Sigmoid colon (tissue), 7 donors: ENCODE measurements at places on chromosomes 16 and 17. TPM values are rescaled to one million over a fixed set of nuclear protein-coding genes. Genes with fewer than 3 reads are reported as not detected.

DNA sequence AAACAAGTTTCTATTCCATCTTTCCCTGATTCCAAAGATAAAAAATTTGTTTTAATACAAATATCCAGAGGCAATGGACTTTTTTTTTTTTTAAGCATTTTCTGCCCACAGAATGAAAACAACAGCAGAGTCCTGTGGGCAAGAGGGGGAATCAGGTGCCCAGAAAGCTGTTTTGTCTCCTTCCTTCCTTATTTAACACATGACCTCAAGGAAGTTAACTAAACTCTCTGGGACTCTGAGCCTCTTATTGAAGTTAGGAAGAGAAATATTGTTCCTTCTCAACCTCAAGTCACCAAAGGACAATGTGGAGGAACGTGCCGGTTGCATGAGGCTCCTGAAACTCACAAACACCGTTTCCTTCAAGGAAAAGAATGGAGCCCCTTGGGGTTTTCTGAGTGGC lies 34.9 kb downstream of the LITAF start:
- peaks cover 84% of the 10 kb centered on the region for H3K36me3 ChIP-seq
- H3K27me3 ChIP-seq, result no peaks in the 10 kb centered on the region
- no peak for DNase-seq
- no peak overlapping the region for H3K27ac ChIP-seq
- no peak overlapping the region for H3K4me3 ChIP-seq

Gene USB1
- 26.8 TPM for total RNA-seq

DNA sequence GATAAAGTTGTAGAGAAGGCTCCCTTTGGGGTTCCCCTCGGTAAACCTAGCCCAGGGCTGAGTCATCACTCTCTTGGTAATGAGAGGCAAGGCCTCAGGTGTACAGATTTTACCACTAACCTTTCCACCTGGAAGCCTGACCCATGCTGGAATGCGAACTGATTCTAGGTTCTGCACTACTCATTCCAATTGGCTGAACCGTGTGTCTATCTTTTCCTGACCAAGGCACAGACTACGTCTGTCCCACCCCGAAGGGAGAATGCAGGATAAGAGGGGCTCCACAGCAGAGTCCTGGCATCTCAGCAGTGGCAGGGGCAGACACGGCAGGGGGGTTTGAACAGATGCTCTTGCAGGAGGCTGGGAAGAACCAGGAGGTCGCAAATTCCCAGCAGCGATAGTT lies 65.4 kb upstream of the B4GALNT2 start:
- H3K4me3 ChIP-seq, result no peak overlapping the region
- no peak overlapping the region for H3K27ac ChIP-seq
- H3K36me3 ChIP-seq, result no peaks in the 10 kb centered on the region

DNA sequence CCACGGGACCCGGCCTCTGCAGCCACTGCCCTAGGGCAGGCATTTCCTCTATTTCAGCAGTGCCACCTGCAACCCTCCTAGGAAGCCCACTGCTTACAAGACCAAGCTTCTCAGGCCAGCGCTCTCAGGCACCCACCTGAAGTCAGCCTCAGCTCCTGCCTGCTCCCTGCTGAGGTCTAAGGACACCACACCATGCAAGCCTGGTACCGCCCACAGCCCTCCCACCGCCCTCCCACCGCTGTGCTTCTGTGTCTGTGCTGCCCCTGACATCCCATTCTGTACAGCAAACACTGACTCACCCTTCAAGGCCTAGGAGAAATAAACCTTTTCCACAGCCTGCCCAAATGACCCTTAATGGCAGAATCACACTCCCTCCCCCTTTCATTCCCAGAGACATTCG lies 6.3 kb downstream of the CLUH start:
- DNase-seq, result peak; percentile 51
- peaks cover 27% of the 10 kb centered on the region for H3K36me3 ChIP-seq
- H3K27me3 ChIP-seq, result no peaks in the 10 kb centered on the region
- H3K4me3 ChIP-seq, result no peak overlapping the region
- H3K4me1 ChIP-seq, result peaks cover 32% of the 10 kb centered on the region

Gene MYH2
- total RNA-seq, result 0.36 TPM

DNA sequence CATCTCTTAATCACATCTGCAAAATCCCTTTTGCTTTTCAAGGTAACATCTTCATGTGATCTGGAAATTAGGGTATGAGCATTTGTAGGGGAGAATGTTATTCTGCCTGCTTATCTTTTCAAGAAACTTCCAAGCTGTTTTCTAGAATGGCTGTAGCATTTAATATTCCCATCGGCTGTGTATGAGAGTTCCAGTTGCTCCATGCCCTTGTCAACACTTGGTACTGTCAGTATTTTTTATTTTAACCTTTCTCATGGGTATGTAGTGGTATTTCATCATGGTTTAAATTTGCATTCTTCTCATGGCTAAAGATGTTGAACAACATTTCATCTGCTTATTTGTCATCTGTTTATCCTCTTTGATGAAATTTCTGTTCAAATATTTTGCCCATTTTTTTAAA lies 90.6 kb upstream of the HLF start:
- H3K4me3 ChIP-seq, result no peak overlapping the region
- no peak overlapping the region for H3K27ac ChIP-seq
- no peak for DNase-seq
- no peaks in the 10 kb centered on the region for H3K27me3 ChIP-seq
- no peaks in the 10 kb centered on the region for H3K4me1 ChIP-seq

Gene PIRT
- total RNA-seq, result 10.3 TPM

- DNase-seq, result peak; percentile 49
- H3K36me3 ChIP-seq, result peaks cover 34% of the 10 kb centered on the region
- no peaks in the 10 kb centered on the region for H3K27me3 ChIP-seq
Observed at GRCh38 chr17:50355336-50355700, 9.4 kb downstream of the XYLT2 start.

Gene CUEDC1
- 29.5 TPM for total RNA-seq

DNA sequence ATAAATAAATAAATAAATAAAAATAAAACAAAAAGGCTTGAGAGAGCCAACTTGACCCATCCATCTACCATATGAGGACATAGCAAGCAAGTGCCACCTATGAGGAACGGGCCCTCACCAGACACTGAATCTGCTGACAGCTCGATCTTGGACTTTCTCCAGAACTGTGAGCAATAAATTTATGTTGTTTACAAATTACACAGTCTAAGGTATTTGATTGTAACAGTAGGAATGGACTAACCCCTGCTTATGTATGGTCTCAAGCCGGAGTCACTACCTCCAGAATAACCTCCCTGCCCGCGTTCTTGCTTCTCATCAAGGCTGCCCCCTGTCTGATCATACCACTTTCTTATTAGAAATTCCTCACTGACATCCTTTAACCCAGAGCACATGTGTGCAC lies 9.9 kb downstream of the SLC5A11 start:
- H3K27me3 ChIP-seq, result no peaks in the 10 kb centered on the region
- no peak overlapping the region for H3K4me3 ChIP-seq
- DNase-seq, result peak; percentile 26
- H3K4me1 ChIP-seq, result no peaks in the 10 kb centered on the region
- H3K36me3 ChIP-seq, result no peaks in the 10 kb centered on the region

Gene PABPN1L
- total RNA-seq, result not detected

DNA sequence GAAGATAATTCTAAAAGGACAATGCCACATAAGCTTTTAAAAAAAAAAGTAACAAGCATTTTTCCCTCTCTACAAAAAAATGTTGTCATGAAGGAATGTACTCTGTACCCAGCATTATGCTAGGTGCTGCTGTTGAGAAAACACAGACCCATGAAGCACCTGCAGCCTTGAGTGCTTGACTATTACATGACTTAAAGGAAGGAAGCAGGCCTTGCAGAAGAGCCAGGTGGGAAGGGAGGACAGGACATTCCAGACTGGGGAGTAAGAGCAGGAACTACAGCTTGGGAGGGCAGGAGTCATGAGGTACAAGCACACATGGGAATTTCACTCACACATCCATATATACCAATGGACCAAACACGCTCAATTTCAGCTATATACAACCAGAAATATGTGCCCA lies 3.8 kb downstream of the MYO1D start:
- no peak overlapping the region for H3K27ac ChIP-seq
- no peak for DNase-seq
- no peaks in the 10 kb centered on the region for H3K36me3 ChIP-seq
- H3K4me1 ChIP-seq, result peaks cover 24% of the 10 kb centered on the region

Gene ZPBP2
- not detected for total RNA-seq

- H3K27ac ChIP-seq, result no peak overlapping the region
- no peaks in the 10 kb centered on the region for H3K4me1 ChIP-seq
- DNase-seq, result no peak
- H3K36me3 ChIP-seq, result no peaks in the 10 kb centered on the region
Observed at GRCh38 chr17:5131146-5131715, 15.4 kb downstream of the USP6 start.

DNA sequence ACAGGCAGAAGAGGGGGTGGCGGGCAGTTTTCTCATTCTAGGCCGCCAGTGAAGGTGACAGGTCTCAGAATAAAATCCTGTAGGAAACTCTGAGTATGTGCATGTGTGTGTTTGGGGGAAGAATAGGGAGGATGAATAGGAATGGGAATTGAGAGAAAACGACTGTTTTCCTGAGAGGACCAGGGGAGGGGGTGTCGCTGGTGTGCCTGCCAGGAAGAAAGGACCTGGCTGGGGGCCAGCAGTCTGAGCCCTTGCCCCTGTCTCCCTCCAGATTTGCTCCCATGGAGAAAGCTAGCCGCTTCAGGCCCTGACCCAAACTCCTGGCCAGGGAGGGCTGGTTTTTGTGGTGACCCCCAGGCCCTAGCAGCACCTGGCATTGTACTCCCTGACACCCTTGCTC lies 14.4 kb downstream of the C17orf50 start:
- peak overlapping the region; percentile 82 for H3K27ac ChIP-seq
- DNase-seq, result no peak
- no peak overlapping the region for H3K4me3 ChIP-seq
- no peaks in the 10 kb centered on the region for H3K27me3 ChIP-seq
- peaks cover 35% of the 10 kb centered on the region for H3K4me1 ChIP-seq
- H3K36me3 ChIP-seq, result no peaks in the 10 kb centered on the region

DNA sequence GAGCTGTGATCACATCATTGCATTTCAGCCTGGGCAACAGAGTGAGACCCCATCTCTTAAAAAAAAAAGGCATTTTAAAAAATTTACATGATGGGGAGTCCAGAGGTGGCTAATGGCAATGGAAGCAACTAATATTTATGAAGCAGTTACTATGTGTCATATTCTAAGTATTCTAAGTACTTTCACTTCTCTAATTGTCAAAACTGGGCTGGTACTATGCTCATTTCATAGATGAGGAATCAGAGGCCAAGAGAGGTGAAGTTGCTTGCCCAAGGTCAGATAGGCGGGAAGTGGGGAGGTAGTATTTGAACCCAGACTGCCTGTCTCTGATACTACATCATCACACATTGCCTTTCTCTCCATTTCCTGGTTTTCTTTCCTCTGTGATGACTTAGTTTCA lies 50.7 kb downstream of the SLC5A11 start:
- H3K36me3 ChIP-seq, result no peaks in the 10 kb centered on the region
- no peak for DNase-seq
- no peak overlapping the region for H3K4me3 ChIP-seq

Gene TK1
- 0.83 TPM for total RNA-seq

- no peak overlapping the region for H3K27ac ChIP-seq
- no peak overlapping the region for H3K4me3 ChIP-seq
- DNase-seq, result no peak
- H3K36me3 ChIP-seq, result no peaks in the 10 kb centered on the region
- H3K27me3 ChIP-seq, result no peaks in the 10 kb centered on the region
Observed at GRCh38 chr16:14681115-14681514, 13.0 kb downstream of the PLA2G10 start.

Gene TBC1D3E
- not detected for total RNA-seq

GRCh38 chr17:17675925-17676534 lies 5.2 kb upstream of the RAI1 start:
- DNase-seq, result no peak
- H3K27me3 ChIP-seq, result no peaks in the 10 kb centered on the region
- H3K4me3 ChIP-seq, result no peak overlapping the region
- H3K4me1 ChIP-seq, result no peaks in the 10 kb centered on the region

- H3K27me3 ChIP-seq, result no peaks in the 10 kb centered on the region
- H3K4me3 ChIP-seq, result no peak overlapping the region
- no peaks in the 10 kb centered on the region for H3K4me1 ChIP-seq
- H3K36me3 ChIP-seq, result peaks cover 51% of the 10 kb centered on the region
Observed at GRCh38 chr17:32157225-32157624, 14.9 kb downstream of the RHOT1 start.

DNA sequence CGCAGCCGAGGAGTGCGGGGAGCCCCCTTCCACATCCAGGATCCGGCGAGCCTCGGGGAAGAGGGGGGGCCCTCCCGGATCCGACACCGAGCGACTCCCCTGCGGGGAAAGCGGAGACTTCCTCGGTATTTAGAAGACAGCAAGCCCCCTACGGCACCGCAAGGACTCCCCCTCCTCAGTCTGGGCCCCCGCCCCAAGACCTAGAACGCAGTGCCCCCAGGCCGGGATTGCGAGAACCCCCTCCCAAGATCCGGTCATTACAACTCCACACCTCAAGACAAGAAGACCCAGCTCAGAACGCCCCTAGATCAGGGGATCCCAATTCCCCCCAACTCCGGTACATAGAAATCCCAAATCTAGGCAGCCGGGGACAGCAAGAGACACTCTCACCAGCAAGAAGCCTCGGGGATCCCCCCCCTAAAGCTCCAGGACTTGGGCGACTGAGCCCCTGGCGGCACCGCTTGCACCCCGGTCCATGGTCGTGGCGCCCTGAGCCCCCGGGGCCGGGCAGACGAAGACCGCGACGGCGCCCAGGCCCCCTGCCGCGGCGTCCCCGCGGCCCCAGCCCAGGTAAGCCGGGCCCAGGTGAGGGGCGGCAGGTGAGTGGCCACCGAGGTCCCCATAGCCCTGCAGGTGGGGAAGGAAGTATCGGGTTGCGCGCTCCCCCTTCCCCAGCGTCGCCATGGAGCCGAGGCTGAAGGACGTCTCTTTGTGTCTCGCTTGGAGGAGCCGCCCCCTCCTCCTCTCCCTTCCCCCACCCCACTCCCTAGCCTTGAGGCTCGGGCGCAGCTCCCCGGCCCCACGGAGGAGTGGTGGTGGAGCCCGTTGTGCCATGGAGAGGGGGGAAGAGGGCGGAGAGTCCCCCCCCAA lies 641 bp downstream of the SBK1 start:
- H3K36me3 ChIP-seq, result no peaks in the 10 kb centered on the region
- H3K27me3 ChIP-seq, result peaks cover 19% of the 10 kb centered on the region
- peak overlapping the region; percentile 61 for H3K4me3 ChIP-seq
- H3K4me1 ChIP-seq, result peaks cover 14% of the 10 kb centered on the region
- H3K27ac ChIP-seq, result no peak overlapping the region

GRCh38 chr16:23843143-23843542 lies 7.4 kb downstream of the PRKCB start:
- no peak for DNase-seq
- no peak overlapping the region for H3K27ac ChIP-seq
- no peaks in the 10 kb centered on the region for H3K36me3 ChIP-seq
- no peaks in the 10 kb centered on the region for H3K27me3 ChIP-seq
- H3K4me1 ChIP-seq, result no peaks in the 10 kb centered on the region

GRCh38 chr17:44308865-44309264 lies 464 bp downstream of the RUNDC3A start:
- no peak overlapping the region for H3K4me3 ChIP-seq
- H3K27me3 ChIP-seq, result no peaks in the 10 kb centered on the region
- H3K36me3 ChIP-seq, result no peaks in the 10 kb centered on the region
- no peak overlapping the region for H3K27ac ChIP-seq
- no peak for DNase-seq
- H3K4me1 ChIP-seq, result peaks cover 21% of the 10 kb centered on the region

GRCh38 chr16:15672514-15673167 lies 22.6 kb downstream of the NDE1 start:
- no peaks in the 10 kb centered on the region for H3K27me3 ChIP-seq
- H3K4me3 ChIP-seq, result peak overlapping the region; percentile 21
- DNase-seq, result peak; percentile 98
- peaks cover 11% of the 10 kb centered on the region for H3K36me3 ChIP-seq
- peaks cover 23% of the 10 kb centered on the region for H3K4me1 ChIP-seq
